ENCODE measurements at places on chromosomes 13 and 19. TPM values are rescaled to one million over a fixed set of nuclear protein-coding genes. Genes with fewer than 3 reads are reported as not detected.

ADAT3 gene
- total RNA-seq, result 14.1 TPM

WIZ gene
- 32.6 TPM for total RNA-seq

ZNF793 gene
- 8.7 TPM for total RNA-seq

GRCh38 chr19:32997716-32998355 is 25.8 kb downstream of the FAAP24 start:
- H3K4me1 ChIP-seq, result peaks cover 4% of the 10 kb centered on the region
- H3K27ac ChIP-seq, result no peak overlapping the region
- H3K4me3 ChIP-seq, result no peak overlapping the region
- no peak for DNase-seq
- H3K27me3 ChIP-seq, result no peaks in the 10 kb centered on the region

- no peaks in the 10 kb centered on the region for H3K36me3 ChIP-seq
- H3K4me1 ChIP-seq, result no peaks in the 10 kb centered on the region
- H3K27ac ChIP-seq, result no peak overlapping the region
Observed at GRCh38 chr13:32153056-32153455, 121.5 kb downstream of the FRY start.

DNA sequence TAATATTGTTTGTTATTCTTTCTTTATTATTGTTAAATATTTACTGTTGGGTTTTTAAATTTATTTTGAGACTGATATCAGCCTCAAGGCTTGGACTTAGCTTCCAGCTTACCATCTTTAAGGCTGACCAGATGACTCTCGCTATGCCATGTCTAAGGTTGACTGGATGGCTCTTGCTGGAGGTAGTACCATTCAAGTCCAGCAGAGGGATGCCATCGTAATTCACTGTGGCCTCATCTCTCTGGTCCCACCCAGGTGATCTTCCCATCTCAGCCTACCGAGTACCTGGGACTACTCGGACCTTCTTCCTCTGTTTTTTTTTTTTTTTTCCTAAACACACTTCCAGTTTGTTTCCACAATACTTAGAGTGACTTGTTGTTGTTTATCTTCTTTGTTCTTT is 41.7 kb upstream of the ZNF91 start:
- DNase-seq, result no peak
- H3K4me3 ChIP-seq, result no peak overlapping the region
- H3K27me3 ChIP-seq, result no peaks in the 10 kb centered on the region
- H3K36me3 ChIP-seq, result no peaks in the 10 kb centered on the region
- H3K27ac ChIP-seq, result no peak overlapping the region

GRCh38 chr13:26024558-26024957 is 27.3 kb downstream of the SHISA2 start:
- no peak overlapping the region for H3K27ac ChIP-seq
- DNase-seq, result no peak
- H3K36me3 ChIP-seq, result no peaks in the 10 kb centered on the region
- H3K4me3 ChIP-seq, result no peak overlapping the region
- peaks cover 9% of the 10 kb centered on the region for H3K27me3 ChIP-seq

GRCh38 chr13:30156270-30156669 is 151.1 kb downstream of the KATNAL1 start:
- H3K36me3 ChIP-seq, result no peaks in the 10 kb centered on the region
- no peak overlapping the region for H3K4me3 ChIP-seq
- peaks cover 59% of the 10 kb centered on the region for H3K4me1 ChIP-seq
- no peak overlapping the region for H3K27ac ChIP-seq

DNA sequence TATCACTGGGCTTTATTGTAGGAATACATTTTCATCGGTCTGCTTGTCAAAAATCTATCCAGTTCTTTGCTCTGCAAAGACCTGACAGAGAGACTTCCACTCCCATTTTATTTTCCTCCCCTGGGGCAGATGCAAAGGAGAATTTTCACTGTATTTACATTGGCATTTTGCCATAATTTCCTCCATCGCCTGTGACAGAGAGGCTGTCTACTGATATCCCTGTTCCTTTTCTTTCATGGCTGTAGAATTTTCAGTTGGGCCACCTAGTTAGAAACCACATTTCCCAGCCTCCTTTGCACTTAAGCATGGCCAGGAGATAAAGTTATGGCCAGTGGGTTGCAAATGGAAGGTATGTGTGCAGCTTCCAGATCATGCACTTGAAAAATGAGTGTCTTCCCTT is 89.3 kb downstream of the NUFIP1 start:
- peaks cover 17% of the 10 kb centered on the region for H3K27me3 ChIP-seq
- H3K27ac ChIP-seq, result no peak overlapping the region
- no peak for DNase-seq

DNA sequence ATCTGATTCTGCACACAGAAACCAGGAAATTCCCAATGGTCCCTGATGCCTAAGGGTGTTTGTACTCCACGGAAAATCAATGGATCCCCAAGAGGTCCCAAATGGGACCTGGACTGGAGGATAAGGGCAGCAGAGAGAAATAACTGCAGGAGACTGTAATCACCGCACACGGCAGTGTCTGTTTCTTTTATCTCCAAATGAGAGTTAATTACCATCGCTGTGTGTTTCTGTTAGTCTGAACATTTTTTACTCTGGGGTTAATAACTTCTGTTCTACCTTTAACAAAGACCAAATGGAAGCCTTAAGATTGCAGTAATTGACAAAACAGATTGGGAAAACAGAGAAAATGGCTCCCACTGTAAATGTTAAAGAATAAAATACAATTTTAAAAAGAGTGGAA is 320.9 kb downstream of the DCLK1 start:
- H3K27ac ChIP-seq, result no peak overlapping the region
- no peaks in the 10 kb centered on the region for H3K36me3 ChIP-seq

GRCh38 chr13:23628765-23629565 is 58.8 kb downstream of the TNFRSF19 start:
- H3K4me3 ChIP-seq, result no peak overlapping the region
- no peak overlapping the region for H3K27ac ChIP-seq
- no peaks in the 10 kb centered on the region for H3K4me1 ChIP-seq
- no peaks in the 10 kb centered on the region for H3K36me3 ChIP-seq

- DNase-seq, result no peak
- H3K4me3 ChIP-seq, result no peak overlapping the region
- no peaks in the 10 kb centered on the region for H3K4me1 ChIP-seq
- peaks cover 17% of the 10 kb centered on the region for H3K27me3 ChIP-seq
- H3K27ac ChIP-seq, result no peak overlapping the region
Observed at GRCh38 chr13:29111446-29111845, 291.3 kb downstream of the MTUS2 start.

GRCh38 chr19:57190301-57190700 is 999 bp upstream of the ZNF264 start:
- no peak for DNase-seq
- H3K36me3 ChIP-seq, result peaks cover 43% of the 10 kb centered on the region
- H3K27me3 ChIP-seq, result peaks cover 5% of the 10 kb centered on the region
- H3K27ac ChIP-seq, result peak overlapping the region; percentile 94
- H3K4me1 ChIP-seq, result peaks cover 36% of the 10 kb centered on the region

- H3K36me3 ChIP-seq, result peaks cover 9% of the 10 kb centered on the region
- peaks cover 4% of the 10 kb centered on the region for H3K4me1 ChIP-seq
- H3K4me3 ChIP-seq, result no peak overlapping the region
- H3K27ac ChIP-seq, result no peak overlapping the region
- no peak for DNase-seq
Observed at GRCh38 chr13:100100115-100100879, 11.4 kb downstream of the PCCA start.

DNA sequence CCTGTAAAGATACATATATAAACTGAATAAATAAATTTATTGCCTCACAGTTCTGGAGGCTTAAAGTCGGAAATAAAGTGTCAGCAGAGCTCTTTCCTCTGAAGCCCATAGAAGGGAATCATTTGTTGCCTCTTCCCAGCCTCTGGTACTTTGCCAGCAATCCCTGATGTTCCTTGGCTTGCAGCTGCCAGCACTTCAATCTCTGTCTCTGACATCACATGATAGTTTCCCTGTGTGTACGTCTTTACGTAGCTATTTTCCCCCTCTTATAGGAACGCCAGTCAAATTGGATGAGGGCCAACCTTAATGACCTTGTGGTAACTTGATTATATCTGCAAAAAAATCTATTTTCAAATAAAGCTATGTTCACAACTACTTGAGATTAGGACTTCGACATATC is 250.9 kb downstream of the LIG4 start:
- H3K27ac ChIP-seq, result no peak overlapping the region
- H3K4me3 ChIP-seq, result no peak overlapping the region
- DNase-seq, result no peak
- no peaks in the 10 kb centered on the region for H3K27me3 ChIP-seq
- no peaks in the 10 kb centered on the region for H3K4me1 ChIP-seq

GRCh38 chr19:10692673-10693264 is 8.5 kb upstream of the QTRT1 start:
- H3K4me1 ChIP-seq, result peaks cover 17% of the 10 kb centered on the region
- no peak for DNase-seq
- H3K4me3 ChIP-seq, result no peak overlapping the region
- no peak overlapping the region for H3K27ac ChIP-seq
- peaks cover 4% of the 10 kb centered on the region for H3K27me3 ChIP-seq

DNA sequence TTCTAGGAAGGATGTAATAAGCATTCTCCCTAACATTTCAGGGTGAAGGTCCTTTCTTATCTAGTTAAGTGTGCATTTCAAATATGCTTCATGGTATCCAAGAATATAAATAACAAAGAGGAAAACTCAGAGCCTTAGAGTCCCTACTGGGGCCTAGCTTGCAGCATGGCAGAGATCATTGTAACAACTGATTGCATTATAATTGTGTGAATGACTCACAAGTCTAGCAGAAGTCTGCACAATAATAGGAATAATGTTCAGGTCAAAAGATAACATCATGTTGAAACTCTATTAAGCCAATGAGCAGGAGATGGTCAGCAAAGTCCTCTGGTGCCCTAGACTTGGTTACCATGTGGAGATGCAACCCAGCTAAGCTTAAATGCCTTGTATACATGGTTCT is 3.4 kb downstream of the POSTN start:
- H3K27me3 ChIP-seq, result no peaks in the 10 kb centered on the region
- no peak for DNase-seq
- H3K27ac ChIP-seq, result no peak overlapping the region

- no peak overlapping the region for H3K27ac ChIP-seq
- no peaks in the 10 kb centered on the region for H3K36me3 ChIP-seq
- no peak for DNase-seq
- H3K4me3 ChIP-seq, result no peak overlapping the region
Observed at GRCh38 chr13:31755803-31756212, 16.5 kb downstream of the RXFP2 start.

DNA sequence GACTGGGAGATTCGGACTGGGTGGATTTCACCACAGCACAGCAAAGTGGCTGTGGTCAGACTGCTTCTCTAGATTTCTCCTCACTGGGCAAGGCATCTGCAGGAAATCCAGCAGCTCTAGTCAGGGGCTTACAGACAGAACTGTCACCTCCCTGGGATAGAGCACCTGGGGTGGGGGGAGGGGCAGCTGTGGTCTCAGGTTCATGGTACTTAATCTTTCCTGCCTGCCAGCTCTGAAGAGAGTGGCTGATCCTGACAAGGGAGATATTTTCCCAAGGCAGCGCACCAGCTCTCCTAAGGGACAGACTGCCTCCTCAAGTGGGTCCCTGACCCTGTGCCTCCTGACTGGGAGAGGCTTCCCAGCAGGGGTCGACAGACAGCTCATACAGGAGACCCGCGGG is 212.8 kb upstream of the KLF12 start:
- H3K27ac ChIP-seq, result no peak overlapping the region
- no peaks in the 10 kb centered on the region for H3K4me1 ChIP-seq
- no peaks in the 10 kb centered on the region for H3K36me3 ChIP-seq
- no peak overlapping the region for H3K4me3 ChIP-seq
- DNase-seq, result no peak

DNA sequence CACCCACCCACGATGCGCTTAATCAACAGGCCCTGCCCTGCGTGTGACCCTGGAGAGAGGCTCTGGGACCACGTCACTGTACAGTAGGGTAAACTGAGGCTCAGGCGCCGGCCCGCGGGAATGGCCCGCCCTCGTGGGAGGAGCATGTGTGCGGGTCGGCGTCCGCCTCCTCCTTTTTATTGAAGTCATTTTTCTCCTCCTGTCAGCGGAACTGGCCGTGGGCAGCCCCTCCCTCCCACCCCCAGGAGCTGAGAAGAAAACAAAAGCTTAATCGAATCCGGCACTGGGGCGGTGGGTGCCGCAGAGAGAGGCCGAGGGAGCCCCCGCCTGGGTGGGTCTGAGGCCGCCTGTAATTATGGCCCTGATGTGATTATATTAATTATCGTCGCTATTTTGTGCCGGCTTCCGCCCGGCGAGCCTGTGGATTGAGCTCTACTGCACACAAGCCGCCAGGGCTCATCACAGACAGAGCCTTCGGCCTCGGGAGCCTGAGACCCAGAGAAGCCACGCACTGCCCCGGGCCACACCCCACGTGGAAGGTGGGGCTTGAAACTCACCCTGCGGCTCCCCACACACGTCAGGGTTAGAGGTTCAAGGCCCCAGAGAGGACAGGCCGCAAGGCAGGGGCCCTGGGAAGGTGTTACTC is 7.0 kb downstream of the C2CD4C start:
- DNase-seq, result no peak
- H3K4me1 ChIP-seq, result no peaks in the 10 kb centered on the region
- no peak overlapping the region for H3K27ac ChIP-seq

DNA sequence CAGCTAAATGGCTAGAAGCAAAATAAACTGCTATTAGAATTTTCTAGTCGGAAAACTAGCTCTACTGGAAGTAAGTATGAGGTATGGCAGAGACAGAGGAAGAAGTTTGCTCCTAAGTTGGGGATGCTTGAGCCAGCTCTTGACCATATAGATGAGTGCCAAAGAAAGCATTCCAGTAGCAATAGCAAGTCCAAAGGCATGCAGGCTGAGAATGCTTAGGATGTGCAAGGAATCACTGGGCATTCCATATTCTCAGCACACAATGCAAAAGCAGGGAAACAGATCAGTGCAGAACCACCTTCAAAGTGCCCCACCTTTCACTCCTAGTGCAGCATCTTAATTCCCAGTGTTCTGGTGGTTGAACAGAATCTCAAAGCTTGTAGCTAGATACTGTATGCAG is 32.9 kb downstream of the SERTM1 start:
- peaks cover 3% of the 10 kb centered on the region for H3K27me3 ChIP-seq
- H3K27ac ChIP-seq, result no peak overlapping the region
- no peaks in the 10 kb centered on the region for H3K4me1 ChIP-seq
- no peaks in the 10 kb centered on the region for H3K36me3 ChIP-seq
- DNase-seq, result no peak

Data from activated B cell treated with CpG ODN at 0.5 μM for 24 hours (primary cell).